ENCODE measurements at places on chromosomes 12 and 14. TPM values are rescaled to one million over a fixed set of nuclear protein-coding genes. Genes with fewer than 3 reads are reported as not detected.

ANKRD9 gene
- total RNA-seq = 7.0 TPM

FIGNL2 gene
- total RNA-seq = 0.21 TPM

COL2A1 gene
- 0.18 TPM for total RNA-seq

NAP1L1 gene
- 681 TPM for total RNA-seq

HSPB8 gene
- 18.3 TPM for total RNA-seq

TMCC3 gene
- 1.4 TPM for total RNA-seq

SERPINA10 gene
- not detected for total RNA-seq

CMA1 gene
- not detected for total RNA-seq

BEST3 gene
- 1.7 TPM for total RNA-seq

KRT7 gene
- 4,985 TPM for total RNA-seq

RNU7-1 gene
- total RNA-seq = not detected

REC8 gene
- 3.2 TPM for total RNA-seq

ACVRL1 gene
- 0.11 TPM for total RNA-seq

PIANP gene
- 0.96 TPM for total RNA-seq

PTPN6 gene
- total RNA-seq = 6.6 TPM

MYO1H gene
- total RNA-seq = not detected

CLEC2A gene
- total RNA-seq = not detected

C12orf57 gene
- total RNA-seq = 292 TPM

CFAP251 gene
- 1.3 TPM for total RNA-seq

LEMD3 gene
- total RNA-seq = 12.3 TPM

TMEM106C gene
- 125 TPM for total RNA-seq

DLGAP5 gene
- 35.2 TPM for total RNA-seq

PIWIL1 gene
- total RNA-seq = not detected

TCL1B gene
- total RNA-seq = not detected

SH2B3 gene
- 5.8 TPM for total RNA-seq

All from A549 treated with dexamethasone at 1 μM for 4 hours (cell line).